ENCODE measurements at places on chromosomes 3 and 15.

- peak; percentile 13 for DNase-seq
Measured at GRCh38 chr3:74787011-74787410, 172.6 kb upstream of the CNTN3 start.

DNA sequence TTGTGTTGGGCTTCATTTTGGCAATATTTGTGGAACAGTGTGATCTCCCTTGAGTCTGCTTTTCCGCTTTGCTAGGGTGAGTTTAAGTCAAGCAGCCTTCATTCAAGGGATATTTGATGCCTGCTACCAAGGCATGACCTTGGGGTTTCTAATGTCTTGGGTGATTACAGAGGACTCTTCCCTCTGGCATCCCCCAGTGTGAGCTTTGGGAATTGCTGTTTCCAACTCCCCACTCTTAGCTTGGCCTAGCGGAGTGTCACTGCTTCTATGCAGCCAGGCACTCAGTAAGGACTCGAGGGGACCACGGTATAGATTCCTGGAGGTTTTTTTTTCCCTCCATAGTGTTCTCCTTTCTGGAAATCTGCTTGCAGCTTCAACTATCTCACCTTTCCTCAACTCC lies 21.1 kb downstream of the GCNT3 start:
- no peak for DNase-seq

DNA sequence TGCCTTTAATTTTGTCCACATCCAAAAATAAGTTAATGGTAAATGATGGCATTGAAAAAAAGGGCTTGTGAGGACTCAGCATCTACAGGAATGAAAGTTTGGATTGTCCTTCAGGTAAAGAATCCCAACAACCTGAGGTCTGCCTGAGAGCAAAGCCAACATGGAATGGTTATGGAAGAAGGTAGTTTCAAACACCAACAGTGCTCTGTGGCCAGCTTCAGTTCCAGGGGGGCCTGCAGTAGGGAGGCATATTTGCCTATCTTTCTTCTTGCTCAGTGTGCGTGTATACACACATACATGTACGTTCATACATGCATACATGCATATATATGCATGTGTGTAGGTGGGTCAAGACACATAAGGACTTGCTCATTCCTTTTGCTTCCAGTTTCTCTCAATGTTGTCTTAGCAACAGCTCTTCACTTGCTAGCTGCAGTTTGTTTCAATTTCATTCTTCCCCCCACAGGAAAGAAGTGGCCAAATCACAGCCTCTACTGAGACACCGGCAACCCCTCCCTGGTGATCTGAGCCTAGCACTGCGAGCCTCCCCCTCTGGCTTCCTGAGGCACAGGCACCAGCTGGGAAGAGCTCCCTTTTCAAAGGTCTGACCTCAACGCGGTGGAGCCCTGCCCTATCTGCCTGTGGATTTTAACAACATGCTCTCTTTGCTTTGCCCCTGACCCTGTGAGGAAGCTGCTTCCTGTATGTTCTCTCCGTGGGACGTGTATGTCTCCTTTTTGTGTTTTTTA lies 146.2 kb downstream of the KLF13 start:
- DNase-seq, result no peak

DNA sequence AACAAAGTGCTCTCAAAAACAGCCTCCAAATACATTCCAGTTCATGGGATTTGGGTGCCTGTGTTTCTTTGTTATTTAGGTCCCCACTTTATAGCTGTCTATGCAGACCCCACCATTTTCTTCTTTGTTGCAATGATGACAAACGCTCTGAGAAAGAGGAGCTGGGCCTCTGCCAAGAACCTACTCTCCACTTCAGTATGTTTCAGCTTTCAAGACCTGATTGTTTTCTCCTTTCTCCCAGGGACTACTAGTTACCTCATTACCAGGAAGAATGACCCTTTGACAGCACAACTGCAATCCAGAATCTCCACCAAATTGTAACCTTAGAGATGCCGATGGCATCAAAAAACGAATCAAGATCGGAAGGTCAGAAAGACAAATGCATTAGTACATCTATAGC lies 236.8 kb downstream of the MEIS2 start:
- DNase-seq, result no peak

- no peak for DNase-seq
Measured at GRCh38 chr15:99424131-99424571, 141.6 kb upstream of the MEF2A start.

GRCh38 chr3:42256135-42256819 lies 9.7 kb downstream of the CCK start:
- DNase-seq, result no peak

DNA sequence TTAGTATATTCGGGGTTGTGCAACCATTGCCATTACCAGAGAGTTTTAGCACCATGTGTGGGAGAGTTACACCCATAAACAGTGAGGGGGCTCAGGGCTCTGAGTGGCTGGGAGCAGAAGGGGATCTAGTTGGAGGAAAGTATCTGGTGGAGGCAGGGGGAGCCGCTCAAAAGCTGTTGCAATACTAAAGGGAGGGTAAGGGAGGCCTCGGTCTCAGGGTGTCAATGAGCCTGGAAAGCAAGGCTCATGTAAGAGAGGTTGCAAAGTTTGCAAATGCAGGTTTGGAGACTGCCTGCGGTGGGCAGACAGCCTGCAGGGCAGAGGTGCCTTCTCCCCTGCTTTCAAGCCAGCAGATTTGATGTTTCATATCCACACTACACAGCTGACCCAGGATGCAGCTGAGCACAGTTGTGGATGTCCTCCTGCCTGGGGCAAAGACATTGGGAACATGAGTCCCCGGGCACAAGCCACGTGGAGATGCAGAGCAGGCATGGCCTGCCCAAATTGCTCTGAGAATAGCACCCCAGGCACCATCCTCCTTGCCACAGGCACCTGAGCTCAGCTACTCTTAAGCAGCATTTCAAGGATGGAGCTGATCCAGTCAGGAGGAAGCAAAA lies 181.4 kb downstream of the TLE3 start:
- DNase-seq, result no peak

- no peak for DNase-seq
Measured at GRCh38 chr3:142232340-142232739, 7.0 kb upstream of the GK5 start.

GRCh38 chr3:79586232-79586631 lies 181.6 kb downstream of the ROBO1 start:
- DNase-seq, result no peak

DNA sequence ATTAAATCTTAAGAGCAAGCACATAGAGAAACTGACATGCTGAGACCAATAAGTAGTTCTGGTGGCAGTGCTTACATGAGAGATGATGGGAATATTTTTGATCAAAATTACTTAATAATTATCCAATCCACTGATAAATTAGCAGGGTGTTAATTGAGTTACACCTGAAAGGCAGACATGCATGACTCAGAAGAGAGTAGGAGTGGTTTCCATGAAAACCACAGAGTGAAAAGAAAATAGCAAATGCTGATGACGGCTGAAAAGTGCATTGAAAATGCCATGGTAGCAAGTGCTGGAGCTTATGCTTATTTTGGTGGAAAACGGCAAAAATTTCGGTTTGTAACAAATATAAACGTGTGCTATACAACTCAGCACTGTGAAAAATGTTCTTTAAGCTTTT lies 267.8 kb upstream of the LRRN1 start:
- DNase-seq, result no peak

DNA sequence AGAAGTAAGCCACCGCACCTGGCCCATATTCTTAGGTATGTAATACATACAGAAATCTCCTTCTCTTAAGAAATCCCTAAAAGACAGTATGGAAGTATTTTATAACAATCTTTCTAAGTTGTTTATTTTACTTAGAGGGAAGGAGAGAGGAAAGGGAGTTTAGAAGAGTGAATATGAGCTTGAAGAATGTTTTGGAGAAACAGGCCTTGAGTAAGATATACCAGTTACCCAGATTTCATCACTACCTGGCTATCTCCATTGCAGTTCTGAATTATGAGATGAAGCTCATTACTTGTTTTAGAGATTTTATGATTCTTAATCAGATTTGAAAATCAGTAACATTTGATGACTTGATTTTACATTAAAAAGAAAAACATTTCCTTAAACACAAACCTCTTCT lies 71.9 kb downstream of the DCUN1D1 start:
- DNase-seq, result no peak

GRCh38 chr3:152348436-152349177 lies 79.9 kb downstream of the MBNL1 start:
- DNase-seq, result no peak

- no peak for DNase-seq
Measured at GRCh38 chr3:133441867-133442270, 42.0 kb downstream of the BFSP2 start.

GRCh38 chr3:121871430-121871829 lies 22.8 kb upstream of the SLC15A2 start:
- DNase-seq, result no peak

DNA sequence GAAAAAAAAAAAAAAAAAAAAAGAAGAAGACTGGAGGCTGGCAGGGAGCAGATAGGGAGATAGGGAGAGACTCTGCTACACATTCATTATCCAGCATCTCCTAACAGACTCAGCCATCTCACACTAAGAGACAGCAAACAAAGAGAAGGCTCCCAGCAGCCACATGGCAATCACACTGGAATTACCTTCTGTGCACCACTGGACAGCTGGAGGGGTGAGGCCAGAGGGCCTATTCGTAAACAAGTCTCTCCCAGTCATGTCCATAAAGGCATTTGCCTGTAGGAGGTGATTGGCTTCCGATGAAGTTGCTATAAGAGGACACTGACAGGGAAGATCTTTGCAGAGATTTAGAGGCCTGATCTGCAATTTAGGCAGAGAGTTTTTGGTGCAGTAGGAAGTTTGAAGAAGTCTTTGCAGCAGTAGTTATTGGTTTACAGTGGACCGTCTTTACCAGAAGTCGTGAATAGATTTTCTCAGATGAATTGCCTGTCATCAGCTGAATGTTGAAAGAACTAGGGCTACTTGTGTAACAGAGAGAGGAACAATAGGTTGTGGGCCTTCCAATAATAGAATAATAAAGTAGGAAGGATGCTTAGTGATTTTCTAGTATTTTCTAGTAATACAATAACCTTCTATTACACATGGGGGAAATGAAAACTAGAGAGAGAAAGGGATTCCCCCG lies 89.7 kb downstream of the TP63 start:
- DNase-seq, result no peak

DNA sequence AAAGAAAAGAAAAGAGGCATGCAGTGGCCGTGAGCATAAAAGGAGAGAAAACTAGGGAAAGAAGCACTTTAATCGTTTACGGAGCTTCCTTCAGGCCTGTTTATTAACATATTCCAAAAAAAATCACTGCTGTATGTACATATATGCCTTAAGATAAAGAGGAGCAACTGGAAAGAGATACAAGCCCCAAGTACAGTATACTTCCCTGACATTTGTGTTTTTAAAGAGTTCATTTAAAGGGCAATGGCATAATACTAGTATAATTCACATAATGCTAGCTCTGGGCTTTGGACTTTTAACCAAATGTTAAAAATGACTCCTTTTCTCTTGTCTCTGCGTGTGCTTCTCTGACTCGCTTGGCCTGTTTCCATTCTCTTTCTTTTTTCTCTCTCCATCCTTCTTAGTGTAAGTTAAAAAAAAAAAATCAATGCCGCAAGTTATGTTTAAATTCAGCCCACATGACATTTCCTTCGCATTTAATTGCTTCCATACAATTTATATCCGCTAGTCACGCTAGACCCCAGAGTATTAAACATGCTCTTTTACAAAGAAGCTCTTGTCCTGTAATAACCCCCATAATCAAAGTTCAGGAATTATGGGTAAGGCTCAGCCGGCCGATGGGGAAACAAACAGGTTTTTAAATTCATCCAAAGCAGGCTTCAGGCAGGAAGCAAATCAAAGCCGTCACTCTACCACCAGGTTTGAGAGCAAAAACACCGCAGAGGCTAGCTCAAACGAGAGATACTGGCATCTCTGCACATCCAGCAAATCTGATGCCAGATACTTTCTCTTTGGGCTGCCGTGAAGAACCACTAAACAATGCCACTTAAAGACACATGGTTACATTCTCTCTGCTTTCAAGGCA lies 19.4 kb downstream of the WWTR1 start:
- DNase-seq, result no peak

- no peak for DNase-seq
Measured at GRCh38 chr3:177597311-177598096, 400.2 kb upstream of the TBL1XR1 start.

DNA sequence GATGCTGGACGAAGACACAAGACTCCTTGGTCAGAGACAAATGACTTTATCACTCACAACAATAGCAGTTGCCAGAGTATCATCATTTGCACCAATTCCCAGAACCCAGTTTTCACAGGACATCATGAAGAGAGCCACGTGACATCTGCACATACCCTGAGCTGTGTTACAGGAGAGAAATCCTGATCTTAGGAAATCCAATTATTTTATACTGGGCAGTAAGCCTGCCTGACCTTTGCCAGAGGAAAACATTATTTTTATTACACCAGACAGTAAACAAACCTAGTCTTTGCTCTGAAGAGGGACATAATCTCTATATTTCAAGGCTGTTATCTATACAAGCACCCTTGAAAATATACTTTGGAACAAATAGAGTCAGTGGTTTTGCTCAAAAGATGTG lies 77.4 kb downstream of the ZBBX start:
- no peak for DNase-seq

DNA sequence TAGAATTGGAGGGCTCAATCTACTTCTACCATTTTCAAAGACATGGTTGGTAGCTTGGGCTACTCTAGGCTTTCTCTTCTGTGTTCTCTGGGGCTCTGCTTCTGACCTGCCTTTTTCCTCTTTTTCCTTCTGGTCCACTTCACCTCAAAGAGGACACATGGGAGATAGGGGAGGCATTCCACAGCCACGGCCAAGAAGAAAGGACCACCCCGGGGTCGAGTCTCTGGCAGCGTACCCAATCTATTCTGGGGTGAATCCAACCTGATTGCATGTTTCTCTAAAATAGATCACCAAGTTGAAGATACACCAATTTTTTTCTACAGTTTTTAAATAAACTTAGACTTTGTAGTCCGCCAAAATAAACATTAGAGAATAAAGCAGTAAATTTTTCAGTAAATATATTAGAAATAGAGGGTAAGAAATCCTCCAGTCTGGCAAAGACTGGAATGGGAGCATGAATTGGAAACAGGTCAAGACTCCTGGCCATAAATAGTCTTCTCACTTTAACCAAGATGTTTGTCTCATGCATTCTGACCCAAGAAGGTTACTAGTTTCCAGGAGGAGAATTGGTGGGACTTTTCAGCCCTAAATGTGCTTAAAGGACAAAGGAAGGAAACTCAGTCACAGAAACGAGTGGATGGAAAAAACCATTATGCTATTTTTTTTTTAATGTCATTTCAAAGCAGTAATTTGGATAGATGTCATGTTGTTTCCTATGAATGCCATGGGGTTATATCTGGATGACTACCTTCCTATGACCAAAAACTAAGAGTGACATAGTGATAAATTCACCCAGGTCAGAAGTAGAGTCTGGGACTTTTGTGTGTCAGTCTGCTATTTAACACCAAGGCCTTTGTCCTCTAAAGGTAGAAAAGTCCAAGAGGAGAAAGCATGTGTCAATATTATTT lies 71.3 kb upstream of the PHLDB2 start:
- DNase-seq, result no peak

All from right renal cortex interstitium (tissue), 3 donors.